Activated naive CD8-positive, alpha-beta T cell treated with anti-CD3 and anti-CD28 coated beads, Interleukin-2, amount 50 U/mL, for 24 hours (primary cell): ENCODE measurements at places on chromosomes 11 and 22.

- no peak overlapping the region for H3K4me3 ChIP-seq
- no peaks in the 10 kb centered on the region for H3K27me3 ChIP-seq
- DNase-seq, result no peak
- H3K4me1 ChIP-seq, result no peaks in the 10 kb centered on the region
- H3K27ac ChIP-seq, result no peak overlapping the region
Observed at GRCh38 chr11:122344215-122344614, 228.2 kb upstream of the BLID start.

- no peaks in the 10 kb centered on the region for H3K27me3 ChIP-seq
- H3K36me3 ChIP-seq, result peaks cover 25% of the 10 kb centered on the region
- H3K4me3 ChIP-seq, result peak overlapping the region; percentile 10
- no peak overlapping the region for H3K27ac ChIP-seq
- DNase-seq, result no peak
Observed at GRCh38 chr11:61158691-61159381, 2.4 kb downstream of the VPS37C start.

DNA sequence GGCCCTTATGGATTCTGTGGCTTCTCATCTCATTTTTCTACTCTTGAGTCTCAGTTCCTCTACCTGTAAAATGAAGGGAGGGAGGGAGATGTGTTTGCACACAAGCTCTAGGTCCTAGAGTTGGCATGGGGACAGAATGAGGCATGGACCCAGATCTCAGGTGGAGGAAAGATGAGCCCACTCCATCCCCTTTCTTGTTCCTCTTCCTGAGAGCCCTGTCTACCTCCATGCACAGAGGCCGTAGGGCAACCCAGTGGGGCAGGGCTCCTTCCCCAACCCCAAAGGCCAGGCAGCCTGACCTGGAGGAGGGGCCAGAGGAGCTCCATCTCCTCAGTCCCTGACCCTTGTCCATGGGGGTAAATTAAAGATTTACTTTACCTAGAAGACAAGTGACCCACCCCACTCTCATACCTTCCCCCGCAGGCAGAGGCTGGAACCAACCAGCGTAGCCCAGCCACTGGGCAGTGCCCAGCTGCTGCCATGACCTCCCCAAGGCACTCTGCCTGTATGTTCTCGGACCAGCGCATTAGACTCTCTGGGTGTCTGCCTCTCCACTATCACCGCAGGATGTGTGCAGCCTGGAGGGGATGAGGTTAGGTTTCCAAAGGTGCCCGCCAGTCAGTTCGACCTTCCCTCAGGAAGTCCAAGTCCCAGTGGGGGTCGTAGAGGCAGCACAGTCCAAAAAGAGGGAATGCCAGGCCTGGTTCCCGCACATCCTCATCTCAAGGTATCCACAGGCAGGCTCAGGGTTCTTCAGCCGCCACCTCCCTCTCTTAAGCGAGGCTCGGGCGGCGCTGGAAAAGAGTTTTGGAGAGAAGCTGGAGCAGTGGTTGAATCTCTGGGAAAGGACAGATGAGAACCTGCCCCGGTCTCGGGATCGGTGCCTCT is 3.0 kb downstream of the SMTN start:
- H3K4me3 ChIP-seq, result peak overlapping the region; percentile 90
- H3K27me3 ChIP-seq, result no peaks in the 10 kb centered on the region
- H3K4me1 ChIP-seq, result peaks cover 34% of the 10 kb centered on the region
- DNase-seq, result no peak

DNA sequence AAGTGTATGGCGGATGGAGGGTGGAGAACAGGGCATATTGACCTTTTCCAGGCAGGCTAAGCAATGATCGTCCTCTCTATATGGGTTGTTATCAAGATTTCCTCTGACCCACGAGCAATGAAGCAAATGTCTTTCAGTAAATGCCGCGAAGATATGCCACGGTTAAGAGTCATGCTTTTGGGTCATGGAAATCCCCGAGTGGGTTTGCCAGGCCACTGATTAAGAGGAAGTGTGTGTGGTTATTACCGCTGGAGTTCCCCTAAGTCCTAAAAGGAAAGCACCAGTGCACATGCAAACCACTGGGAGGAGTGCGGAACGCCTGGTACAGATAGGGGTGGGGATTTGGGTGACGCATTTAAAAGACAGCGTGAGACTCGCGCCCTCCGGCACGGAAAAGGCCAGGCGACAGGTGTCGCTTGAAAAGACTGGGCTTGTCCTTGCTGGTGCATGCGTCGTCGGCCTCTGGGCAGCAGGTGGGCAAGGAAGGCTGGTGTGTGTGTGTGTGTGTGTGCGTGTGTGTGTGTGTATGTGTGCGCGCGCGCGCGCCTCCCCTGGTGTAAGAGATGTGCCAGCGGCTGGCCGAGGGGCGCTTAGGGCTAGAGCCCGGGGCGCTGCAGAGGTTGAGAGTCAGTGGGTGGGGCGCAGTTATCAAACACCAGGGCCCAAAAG is at the start of gene BIRC3:
TSS of gene BIRC3 (plus strand) at position 386 of the 669 bp plus-strand sequence. CDS start 7,026 bp downstream, outside the sequence.
- peaks cover 4% of the 10 kb centered on the region for H3K27me3 ChIP-seq
- DNase-seq, result peak; percentile 88
- H3K36me3 ChIP-seq, result peaks cover 48% of the 10 kb centered on the region
- H3K4me3 ChIP-seq, result peak within 1 kb of the TSS; percentile 96
- peak within 1 kb of the TSS; percentile 96 for H3K27ac ChIP-seq

- no peaks in the 10 kb centered on the region for H3K27me3 ChIP-seq
- peaks cover 37% of the 10 kb centered on the region for H3K36me3 ChIP-seq
- no peak overlapping the region for H3K4me3 ChIP-seq
- peak overlapping the region; percentile 43 for H3K27ac ChIP-seq
- peaks cover 12% of the 10 kb centered on the region for H3K4me1 ChIP-seq
- DNase-seq, result no peak
Observed at GRCh38 chr11:66659763-66660162, 17.9 kb downstream of the RBM4B start.
